ENCODE measurements at places on chromosomes 11 and 22.
A peak's percentile ranks its signal among the peaks of the same experiment; 100 is the strongest.

GRCh38 chr11:17005646-17006045 lies 8.6 kb downstream of the PLEKHA7 start:
- DNase-seq, result no peak

- DNase-seq, result no peak
These were observed 111.8 kb upstream of the TMEM45B start for GRCh38 chr11:129703846-129704245.

DNA sequence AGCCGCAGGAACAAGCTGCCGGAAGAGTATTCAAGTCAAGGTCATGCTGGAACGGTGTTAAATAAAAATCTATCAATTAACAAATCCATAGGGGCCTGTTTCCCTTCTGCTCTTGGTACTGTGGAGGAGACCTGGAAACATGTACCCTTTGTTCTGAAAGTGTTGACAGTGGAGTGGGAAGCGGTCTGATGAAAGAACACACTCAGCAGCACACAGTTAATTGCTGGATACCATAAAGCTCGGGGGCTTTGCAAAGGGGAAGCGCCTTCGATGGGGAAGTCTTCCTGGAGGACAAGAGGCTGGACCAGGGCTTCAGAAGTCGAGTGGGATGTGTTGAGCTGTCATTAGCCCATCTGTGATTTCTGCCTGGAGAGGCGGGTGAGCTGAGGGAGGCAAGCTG lies 112.5 kb upstream of the CLPB start:
- no peak for DNase-seq

DNA sequence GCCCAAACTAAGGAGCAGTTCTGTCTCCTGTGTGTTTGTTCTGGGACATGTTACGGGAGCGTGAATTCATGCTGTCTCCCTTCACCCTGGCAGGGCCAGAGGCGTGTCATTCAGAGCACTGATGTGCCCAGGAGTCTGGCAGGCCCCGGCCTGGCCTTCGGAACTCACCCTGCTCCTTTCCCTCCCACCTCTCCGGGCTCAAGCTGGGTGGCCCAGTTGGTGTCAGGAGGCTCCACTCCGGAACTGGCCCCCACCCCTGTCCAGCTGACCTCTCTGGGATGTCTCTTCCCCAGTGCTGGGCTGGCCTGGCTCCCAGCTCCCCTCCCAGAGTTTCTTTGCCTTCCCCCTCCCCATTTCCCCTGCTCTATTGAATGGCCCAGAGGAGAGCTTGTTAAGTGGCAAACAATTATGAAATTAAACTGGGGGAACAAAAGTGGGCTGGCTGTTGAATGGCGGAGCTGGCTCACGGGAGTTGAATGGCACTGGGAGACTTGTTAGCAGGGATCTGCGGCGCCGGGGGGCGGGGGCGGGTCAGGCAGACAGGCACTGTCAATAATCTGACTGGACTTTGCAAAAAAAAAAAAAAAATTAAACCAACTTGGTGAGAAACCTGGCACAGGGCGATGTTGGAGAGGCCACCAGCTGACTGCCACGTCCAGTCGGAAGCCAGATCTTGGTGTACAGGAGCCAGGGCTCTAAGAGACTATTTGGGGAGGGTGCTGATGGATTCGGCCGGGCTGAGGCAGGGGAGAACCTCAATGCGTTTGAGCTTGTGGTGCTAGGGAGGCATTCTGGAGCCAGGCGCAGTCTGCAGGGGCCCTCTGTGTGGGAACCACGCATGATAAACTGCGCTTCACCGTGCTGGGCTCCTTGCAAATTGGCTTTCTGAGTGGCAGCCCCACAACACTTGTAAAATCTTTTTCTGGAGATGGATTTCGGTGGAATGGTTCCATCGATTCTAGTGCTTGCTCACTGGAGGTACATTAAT lies 1.3 kb downstream of the MPPED1 start:
- DNase-seq, result no peak

- no peak for DNase-seq
These were observed 904 bp upstream of the OPCML start for GRCh38 chr11:133533205-133533604.

DNA sequence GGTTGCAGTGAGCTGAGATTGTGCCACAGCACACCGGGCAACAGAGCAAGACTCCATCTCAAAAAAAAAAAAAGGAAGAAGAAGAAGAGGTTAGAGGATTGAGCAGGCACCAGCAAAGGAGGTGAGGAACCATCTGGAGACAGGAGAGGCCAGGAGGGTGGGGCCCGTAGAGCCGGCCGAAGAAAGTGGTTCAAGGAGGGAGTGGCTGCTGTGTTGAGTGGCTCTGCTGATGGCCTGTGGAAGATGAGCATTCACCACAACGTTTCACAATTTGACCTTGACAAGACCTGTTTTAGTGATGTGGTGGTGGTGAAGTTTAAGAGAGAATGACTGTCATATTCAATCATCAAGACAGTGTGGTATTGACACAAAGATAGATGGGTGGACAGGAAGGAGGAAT lies 6.8 kb upstream of the CTSD start:
- no peak for DNase-seq

DNA sequence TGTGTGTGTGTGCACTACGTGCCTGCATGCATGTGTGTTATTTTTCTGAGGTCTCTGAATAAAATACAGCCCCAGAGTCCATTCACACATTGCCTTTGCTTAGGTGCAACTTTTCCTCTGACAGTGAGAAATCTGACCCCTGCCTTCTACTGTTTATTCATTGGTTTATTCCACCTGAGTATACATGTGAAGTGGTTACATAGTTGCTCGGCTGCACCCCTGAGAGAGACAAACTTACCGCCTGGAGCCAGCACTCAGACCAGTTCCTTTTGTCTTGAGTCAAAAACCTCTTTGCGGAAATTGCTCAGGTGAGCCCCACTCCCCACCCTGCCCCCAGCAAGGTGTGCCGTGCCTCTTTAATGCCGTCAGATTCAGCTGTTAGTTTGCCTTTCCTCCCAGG lies 363.6 kb downstream of the BRD1 start:
- DNase-seq, result no peak

GRCh38 chr11:44681698-44682097 lies 45.1 kb upstream of the TSPAN18 start:
- DNase-seq, result peak; percentile 5

DNA sequence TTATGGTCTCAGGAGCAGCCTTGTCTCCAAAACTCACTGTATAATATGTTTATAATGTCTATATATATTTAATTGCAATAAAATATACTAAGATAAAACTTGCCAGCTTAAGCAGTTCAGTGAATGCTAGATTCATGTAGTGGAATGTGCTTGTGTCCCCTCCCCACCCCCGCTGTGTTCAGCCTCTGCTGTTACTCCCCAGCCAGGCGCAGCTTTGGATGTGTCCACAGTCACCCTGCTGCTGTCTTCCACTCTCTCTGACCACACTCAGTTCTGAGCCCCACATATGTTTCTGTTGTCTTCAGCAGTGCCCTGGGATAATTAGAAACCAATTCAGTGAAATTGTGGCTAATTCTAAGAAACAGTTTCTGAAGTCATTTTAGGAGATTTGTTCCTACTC lies 52.2 kb downstream of the PPFIA1 start:
- DNase-seq, result no peak

- no peak for DNase-seq
These were observed 11.3 kb downstream of the DUSP8 start for GRCh38 chr11:1560649-1561251.

- DNase-seq, result no peak
These were observed 14.3 kb upstream of the FSHB start for GRCh38 chr11:30216534-30216933.

DNA sequence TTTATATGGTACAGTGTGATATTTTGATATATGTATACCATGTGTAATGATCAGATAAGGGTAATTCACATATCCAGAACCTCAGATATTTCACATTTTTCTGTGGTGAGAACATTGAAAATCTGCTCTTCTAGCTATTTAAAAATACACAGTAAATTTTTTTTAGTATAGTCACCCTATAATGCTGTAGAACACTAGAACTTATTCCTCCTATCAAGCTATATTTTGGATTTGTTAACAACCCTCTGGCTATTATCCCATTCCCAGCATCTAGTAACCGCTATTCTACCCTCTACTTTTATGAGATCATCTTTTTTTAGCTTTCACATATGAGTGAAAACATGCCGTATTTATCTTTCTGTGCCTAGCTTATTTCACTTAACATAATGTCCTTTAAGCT lies 65.5 kb upstream of the SYT9 start:
- DNase-seq, result no peak

GRCh38 chr11:78111298-78111697 lies 28.1 kb downstream of the ALG8 start:
- no peak for DNase-seq

- DNase-seq, result no peak
These were observed 2.7 kb downstream of the FAT3 start for GRCh38 chr11:92227230-92227814.

DNA sequence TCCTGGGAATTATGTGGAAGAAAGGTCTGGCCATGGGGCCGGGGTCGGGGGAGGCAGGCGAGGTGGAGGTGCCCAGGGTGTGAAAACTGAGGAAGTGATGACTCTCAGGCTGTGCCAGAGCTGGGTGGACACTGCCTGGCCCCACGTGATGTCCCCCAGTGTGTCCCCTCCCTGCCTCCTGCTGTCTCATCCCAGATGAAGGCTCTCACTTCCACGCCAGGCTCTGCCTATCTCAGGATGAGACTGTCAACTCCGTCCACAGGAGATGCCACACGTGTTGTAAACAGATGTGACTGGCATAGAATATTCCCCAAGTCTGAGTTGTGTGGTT lies 51.4 kb downstream of the RPS6KA4 start:
- no peak for DNase-seq

DNA sequence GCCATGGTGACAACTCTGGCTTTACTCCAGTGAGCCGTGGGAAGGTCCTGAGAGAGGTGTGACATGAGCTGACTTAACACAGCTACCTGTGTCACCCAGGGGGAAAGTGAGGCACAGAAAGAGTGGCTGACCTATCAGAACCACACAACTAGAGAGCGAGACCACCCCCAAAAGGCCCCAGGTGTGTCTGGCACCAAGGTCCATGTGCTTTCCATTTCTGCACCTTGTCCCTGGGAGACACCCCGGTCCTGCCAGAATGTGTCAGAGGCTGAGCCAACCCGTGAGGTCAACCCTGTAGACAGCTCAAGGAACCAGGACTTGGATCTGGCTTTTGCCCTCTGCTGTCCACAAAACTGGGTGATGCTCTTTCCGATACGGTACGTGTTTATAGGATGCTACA lies 9.8 kb downstream of the MAFF start:
- DNase-seq, result no peak

DNA sequence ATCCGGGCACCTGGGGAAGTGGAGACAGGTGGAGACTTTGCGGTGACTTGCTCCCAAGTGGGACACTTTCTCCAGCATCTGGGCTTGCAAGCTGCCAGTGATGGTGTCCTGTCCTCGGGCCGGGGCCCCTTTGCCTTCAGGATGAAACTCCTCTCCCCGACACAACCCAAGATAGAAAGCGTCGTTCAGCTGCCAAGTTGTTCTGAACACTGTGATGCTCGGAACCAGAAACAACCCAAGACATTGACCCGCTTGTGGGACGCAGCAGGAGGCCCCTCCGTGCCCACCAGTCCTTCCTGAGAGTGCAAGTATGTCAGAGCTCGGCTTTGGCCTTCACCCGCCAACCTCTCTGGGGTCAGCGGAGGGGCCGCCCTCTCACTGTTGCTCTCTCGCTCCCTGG lies 31.3 kb downstream of the LINC01488 start:
- DNase-seq, result no peak

- DNase-seq, result no peak
These were observed 60.6 kb upstream of the CADM1 start for GRCh38 chr11:115564851-115565250.

GRCh38 chr11:44611088-44611487 lies 45.6 kb downstream of the CD82 start:
- no peak for DNase-seq

DNA sequence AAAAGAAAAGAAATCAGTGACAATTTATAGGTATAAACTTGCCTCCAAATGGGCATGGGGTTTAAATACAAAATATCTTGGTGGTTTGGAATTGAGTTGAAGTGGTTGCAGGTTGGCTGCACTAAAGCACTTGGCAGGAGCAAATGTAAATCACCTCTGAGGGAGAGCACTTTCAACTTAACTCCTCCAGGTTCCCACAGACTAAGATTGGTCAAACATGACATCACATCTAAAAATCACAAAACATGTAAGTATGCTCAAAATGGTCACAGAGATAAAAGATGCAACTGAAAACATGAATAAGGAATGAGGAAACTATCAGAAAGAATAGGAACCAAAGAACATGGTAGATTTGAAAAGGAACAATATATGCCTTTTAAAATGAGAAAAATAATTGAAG lies 12.3 kb upstream of the SHANK3 start:
- DNase-seq, result no peak

DNA sequence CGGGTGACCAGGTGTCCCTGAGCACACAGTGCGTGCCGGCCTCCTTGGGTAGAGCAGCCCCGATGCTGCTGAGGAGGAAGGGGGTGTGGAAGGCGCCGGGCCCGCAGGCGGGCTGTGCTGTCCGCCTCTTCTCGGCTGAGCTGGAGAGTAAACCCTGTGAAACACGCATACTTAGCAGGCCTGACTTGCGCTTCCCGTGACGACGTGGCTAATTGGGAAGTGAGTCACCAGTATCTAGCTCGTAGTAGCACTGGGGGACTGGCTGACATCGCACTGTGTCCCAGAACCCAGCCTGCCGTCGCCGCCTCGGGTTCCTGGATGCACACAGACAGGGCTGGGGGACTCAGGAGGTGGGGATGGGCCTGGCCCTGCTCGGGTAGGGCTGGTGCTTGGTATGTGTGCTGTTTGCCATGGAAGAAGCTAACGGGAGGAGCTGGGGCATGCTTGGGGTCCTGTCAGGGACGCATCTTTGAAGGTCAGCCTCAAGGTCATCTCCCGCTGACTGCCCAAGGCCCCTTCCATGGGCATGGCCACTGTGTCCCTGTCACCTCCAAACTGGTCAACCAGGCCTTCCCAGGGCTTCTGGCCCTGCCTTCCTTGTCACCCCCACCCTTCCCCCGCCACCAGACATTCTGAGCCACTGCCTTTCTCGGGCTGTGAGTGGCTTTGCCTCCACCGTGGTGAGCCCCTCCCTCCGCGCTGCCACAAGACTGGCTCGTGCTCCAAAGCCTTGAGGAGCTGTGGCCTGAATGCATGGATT lies 1327.0 kb downstream of the BRD1 start:
- DNase-seq, result no peak

DNA sequence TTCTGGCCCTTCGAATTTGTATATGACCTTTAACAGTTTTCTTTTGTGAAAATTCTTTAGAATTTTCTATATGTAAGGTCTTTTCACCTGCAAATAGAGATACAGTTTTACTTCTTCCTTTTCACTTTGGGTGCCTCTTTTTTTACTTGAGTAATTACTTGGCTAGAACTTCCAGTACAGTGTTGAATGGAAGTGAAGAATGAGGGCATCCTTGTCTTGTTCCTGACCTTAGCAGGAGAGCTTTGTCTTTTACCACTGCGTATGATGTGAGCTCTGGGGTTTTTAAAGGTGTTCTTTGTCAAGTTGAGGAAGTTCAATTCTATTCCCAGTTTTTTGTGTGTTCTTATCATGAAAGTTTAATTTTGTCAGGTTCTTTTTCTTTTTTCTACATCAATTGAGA lies 21.6 kb downstream of the ZFP91 start:
- no peak for DNase-seq

All from bronchial epithelial cell (primary cell).